ENCODE measurements at places on chromosomes 11 and 22.
A peak's percentile ranks its signal among the peaks of the same experiment; 100 is the strongest.

GRCh38 chr11:106160494-106160893 lies 83.0 kb downstream of the AASDHPPT start:
- no peak for DNase-seq

GRCh38 chr11:117390743-117391142 lies 63.1 kb downstream of the CEP164 start:
- DNase-seq: no peak

- no peak for DNase-seq
Measured at GRCh38 chr11:82229341-82229740, 504.3 kb downstream of the FAM181B start.

DNA sequence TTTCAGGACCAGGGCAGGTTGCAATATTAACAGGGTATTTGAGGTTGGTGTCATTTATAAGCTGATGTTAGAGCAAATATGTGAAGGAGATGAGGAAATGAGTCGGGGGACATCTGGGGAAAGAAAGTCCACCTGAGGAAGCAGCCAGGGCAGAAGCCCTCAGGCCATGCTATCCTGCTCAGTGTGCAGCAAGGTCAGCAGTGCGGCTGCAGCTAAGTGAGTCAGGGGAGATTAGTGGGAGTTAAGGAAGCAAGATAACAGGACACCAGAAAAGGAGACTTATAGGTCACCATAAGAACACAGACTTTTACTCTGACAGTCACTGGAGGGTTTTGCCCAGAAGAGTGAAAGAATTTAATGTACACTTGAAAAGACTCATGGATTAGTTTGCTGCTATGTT lies 468.9 kb downstream of the NTM start:
- peak; percentile 28 for DNase-seq

DNA sequence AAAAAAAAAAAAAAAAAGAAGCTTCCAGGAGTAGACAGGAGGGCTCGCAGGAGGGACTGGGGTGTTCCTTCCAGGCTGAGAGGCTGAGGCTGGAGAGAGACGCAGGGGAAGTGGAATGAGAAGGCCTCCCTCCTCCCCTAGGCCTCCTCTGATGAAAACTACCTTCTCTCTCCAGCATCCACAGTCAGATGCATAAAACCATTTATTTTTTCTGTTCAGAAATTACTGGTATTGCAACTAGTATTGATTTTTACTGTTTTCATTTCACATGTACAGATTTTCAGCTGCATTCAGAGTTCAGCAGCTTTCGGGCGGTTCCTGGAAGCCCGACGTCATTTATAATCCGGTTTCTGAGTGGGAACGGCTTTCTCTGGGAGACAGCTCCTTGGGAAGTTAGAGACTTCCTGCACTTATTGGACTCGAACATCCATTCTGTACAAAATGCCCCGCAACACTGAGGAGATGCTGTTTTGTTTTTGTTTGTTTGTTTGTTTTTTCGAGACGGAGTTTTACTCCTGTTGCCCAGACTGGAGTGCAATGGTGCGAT lies 6.9 kb upstream of the NFAM1 start:
- DNase-seq: no peak

- no peak for DNase-seq
Measured at GRCh38 chr11:3108183-3108721, 51.0 kb upstream of the CARS1 start.

All from WERI-Rb-1 (cell line).